ENCODE measurements at places on chromosomes 3 and 15. TPM values are rescaled to one million over a fixed set of nuclear protein-coding genes. Genes with fewer than 3 reads are reported as not detected.

The SLC22A14 gene
- total RNA-seq, result 0.58 TPM

The SEC22C gene
- total RNA-seq, result 63.8 TPM

The THAP10 gene
- 4.8 TPM for total RNA-seq

The LMOD3 gene
- total RNA-seq, result not detected

The HRG gene
- total RNA-seq, result 0.13 TPM

The CFAP44 gene
- 2.4 TPM for total RNA-seq

The AMIGO3 gene
- not detected for total RNA-seq

The TGM5 gene
- not detected for total RNA-seq

The GLDN gene
- not detected for total RNA-seq

The PBRM1 gene
- 74.2 TPM for total RNA-seq

The B3GALNT1 gene
- 29.0 TPM for total RNA-seq

The GOLGA8B gene
- 59.3 TPM for total RNA-seq

The RYR3 gene
- 0.50 TPM for total RNA-seq

The SOX14 gene
- total RNA-seq, result not detected

The LRRC49 gene
- total RNA-seq, result 62.0 TPM

The CHRM5 gene
- total RNA-seq, result not detected

The SEMA6D gene
- total RNA-seq, result 1.7 TPM

The EFHB gene
- 0.33 TPM for total RNA-seq

The LHFPL4 gene
- total RNA-seq, result not detected

The WDR93 gene
- 0.41 TPM for total RNA-seq

The ZNF445 gene
- total RNA-seq, result 5.8 TPM

The A4GNT gene
- not detected for total RNA-seq

The GPR176 gene
- total RNA-seq, result 55.9 TPM

The SEC62 gene
- 31.1 TPM for total RNA-seq

The GALK2 gene
- 16.4 TPM for total RNA-seq

The GOLGA6D gene
- total RNA-seq, result not detected
